Iris pigment epithelial cell (primary cell): ENCODE measurements at places on chromosomes 13 and 19.

DNA sequence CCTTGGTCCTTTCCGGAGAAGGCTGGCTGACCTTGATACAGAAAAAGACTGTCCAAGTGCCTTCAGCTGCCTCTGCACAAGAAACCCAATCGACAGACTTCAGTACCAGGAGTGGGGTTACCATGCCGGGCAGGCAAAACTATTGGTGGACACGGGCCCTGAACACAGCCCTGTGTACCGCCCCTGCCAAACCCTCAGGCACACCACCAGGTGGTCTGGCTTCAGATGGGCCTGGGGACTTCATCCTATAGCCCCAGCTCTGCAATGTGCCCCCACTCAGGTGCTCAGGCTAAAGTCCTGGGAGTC lies 17.5 kb downstream of the TCF3 start:
- no peak for DNase-seq

DNA sequence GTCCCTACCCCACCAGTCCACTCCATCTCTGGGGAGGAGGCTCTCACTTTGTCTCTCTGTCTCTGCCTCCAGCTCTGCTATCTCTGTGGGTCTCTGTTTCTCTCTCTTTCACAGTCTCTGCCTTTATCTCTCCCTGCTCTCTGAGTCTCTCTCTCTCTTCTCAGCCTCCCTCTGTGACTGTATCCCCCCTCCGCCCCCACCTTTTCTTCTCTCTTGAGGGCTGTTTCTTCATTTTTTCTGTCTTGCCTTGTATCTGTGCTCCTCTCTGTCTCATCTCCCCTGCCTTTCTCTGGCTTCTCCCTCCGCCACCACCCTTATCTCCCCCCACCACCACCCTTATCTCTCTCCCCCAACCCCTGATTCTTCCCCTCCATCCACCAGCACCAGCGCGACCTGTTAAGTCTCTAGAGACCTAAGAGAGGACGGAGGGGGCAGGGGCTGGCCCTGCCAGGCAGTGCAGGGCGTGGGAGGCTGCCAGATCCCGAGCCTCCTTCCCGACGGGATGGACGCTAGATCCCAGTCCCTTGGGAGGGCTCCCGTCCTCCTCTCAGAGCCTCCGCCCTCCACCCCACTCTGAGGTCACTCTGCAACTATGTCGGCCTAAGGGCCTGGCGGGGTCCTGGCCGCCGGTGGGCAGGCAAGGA lies 1.0 kb downstream of the AXL start:
- peak; percentile 61 for DNase-seq

GRCh38 chr13:28373810-28374209 lies 121.1 kb downstream of the FLT1 start:
- DNase-seq, result no peak

DNA sequence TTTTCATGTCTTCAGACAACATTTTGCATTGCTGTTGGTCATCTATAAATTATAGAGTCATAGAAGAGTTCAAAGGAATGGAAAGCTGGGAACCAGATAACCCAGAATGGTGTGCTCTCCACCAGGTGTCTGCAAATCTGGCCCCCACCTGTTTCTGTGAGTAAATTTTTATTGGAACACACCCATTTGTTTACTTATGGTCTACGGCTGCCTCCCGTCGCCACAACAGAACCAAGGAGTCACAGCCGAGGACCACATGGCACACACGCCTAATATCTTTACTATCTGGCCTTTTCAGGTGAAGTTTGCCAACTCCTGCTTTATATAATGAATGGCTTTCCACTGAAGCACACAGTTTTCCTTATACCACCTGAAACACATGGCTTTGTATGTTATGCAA lies 58.2 kb downstream of the EFNB2 start:
- DNase-seq, result no peak

- DNase-seq, result peak; percentile 79
Observed at GRCh38 chr19:6519289-6519688, 11.5 kb upstream of the TNFSF9 start.

DNA sequence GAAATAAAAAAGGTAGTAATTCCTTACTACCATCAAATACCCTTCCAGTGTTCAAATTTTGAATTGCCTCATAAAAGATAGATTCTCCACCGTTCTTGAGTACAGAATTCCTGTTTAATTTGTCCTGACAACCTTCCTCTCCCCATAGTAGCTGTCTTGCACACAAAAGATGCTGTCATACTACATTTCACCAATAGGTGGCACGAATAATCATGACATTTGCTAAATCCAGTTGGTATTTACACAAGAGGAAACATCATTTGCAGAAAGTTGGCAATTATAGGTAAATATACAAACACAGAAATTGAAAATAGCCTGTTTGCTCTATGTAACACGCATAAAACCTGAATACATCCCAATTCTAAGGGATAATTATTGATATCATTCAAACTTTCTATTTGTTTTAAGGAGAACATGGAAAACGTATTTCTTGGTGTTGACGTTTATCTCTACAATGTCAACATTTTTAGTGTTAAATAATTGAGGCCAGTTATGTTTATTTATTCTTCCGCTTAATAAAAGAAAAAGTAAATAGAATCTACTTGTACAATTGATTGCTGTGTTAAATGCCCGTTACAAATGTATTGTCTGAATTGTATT lies 58.3 kb upstream of the CLDN10 start:
- DNase-seq, result peak; percentile 73

GRCh38 chr13:102825921-102826706 lies 19.7 kb upstream of the ERCC5 start:
- DNase-seq, result peak; percentile 96

- no peak for DNase-seq
Observed at GRCh38 chr13:61765181-61765742, 349.6 kb upstream of the PCDH20 start.

- no peak for DNase-seq
Observed at GRCh38 chr13:50747737-50748350, 95.6 kb downstream of the DLEU7 start.

DNA sequence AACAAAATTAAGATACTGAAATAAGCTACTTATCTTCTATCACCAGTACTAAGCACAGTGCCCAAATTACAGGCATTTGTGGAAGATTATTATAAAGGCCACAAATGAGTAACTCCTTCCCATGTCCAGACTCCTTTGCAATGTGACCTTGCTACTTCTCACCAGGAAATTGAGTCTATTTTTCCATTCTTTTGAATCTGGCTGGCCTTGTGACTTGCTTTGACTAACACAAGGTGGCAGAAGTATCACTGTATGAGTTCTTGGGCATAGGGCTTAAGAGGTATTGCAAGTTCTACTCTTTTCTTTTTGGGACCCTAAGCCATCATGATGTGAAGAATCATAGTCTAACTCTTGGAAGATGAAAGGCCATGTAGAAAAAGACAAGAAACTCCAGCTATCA lies 49.9 kb downstream of the UGGT2 start:
- DNase-seq, result peak; percentile 38

GRCh38 chr13:32453981-32454380 lies 26.1 kb upstream of the N4BP2L1 start:
- DNase-seq, result peak; percentile 50

- DNase-seq, result no peak
Observed at GRCh38 chr19:10871711-10872545, 575 bp downstream of the CARM1 start.

GRCh38 chr13:75812751-75813181 lies 176.6 kb downstream of the LMO7 start:
- DNase-seq, result peak; percentile 45

DNA sequence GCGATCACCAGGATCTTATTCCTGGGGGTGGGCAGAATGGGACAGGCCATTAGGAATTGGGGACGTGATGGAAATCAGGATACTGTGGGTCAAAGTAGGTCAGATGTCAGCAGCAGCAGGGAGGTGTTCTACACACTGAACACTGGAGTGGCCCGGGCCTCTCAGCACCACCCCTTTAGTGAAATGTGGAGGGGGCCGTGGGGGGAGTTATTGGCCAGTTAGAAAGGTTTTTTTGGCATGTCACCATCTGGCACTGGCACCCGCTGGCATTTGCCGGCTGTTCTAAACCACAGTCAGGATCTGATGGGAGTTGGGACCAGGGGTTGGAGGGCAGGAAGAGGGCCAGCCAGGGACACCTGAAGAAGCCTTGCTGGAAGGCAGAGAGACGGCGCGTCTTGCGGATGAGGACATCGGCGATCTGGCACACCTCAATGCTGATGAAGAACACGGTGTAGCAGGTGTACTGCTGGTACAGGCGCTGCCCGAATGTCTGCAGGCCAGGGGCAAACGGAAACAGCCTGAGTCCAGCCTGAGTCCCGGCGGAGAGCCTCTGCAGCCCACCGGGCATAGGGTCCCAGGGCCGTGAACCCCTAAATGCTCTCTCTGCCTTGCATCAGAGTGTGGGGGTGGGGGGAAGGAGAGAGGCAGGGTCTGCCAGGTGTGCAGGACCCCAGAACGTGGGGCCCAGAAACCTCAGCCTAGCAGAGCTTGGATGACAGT lies 5.8 kb downstream of the TMEM147 start:
- DNase-seq, result no peak

DNA sequence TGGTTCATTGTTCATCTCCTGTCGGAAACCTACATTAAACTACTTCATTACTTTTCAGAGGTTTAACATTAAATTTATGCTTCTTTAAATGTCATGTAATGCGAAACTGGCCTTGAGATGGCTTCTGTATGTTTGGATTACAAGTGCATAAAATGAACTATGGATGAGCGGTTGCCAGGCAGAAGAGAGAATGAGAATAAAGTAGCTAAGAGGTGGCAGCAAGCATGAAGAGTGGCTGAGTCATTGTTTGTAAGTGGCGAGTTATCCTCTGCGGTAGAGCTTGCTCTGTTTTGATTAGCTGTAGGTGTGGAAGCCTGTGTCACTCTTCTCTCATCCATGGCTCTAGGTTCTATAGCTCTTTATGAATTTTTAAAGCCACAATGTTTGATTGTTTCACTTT lies 1139.6 kb upstream of the PCDH9 start:
- DNase-seq, result peak; percentile 9
